ENCODE measurements at places on chromosomes 4 and X.

GRCh38 chrX:46782034-46782433 is 23.1 kb upstream of the SLC9A7 start:
- no peak for DNase-seq

GRCh38 chr4:56388306-56388705 is 1.0 kb upstream of the AASDH start:
- DNase-seq: no peak

DNA sequence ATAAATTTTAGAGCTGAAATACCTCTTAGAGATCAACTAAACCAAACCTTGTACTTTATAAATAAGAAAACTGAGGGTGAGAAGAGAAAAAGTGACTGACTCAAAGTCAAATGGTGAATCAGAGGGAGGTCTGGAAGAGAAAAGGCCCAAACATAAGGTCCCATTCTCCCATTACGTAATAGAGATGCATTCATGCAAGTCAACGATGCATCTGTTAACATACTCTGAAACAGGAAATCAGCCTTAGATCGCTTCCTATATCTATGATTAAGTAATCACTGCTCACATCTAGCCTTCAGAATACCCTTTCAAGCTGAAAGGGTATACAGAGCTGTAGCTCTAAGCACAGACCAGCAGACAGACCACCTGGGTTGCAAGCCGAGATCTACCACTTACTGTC is 6.5 kb downstream of the RNF150 start:
- DNase-seq: no peak

GRCh38 chr4:61886131-61886530 is 686.0 kb downstream of the ADGRL3 start:
- DNase-seq: no peak

GRCh38 chr4:75511841-75512240 is 2.4 kb downstream of the RCHY1 start:
- DNase-seq: no peak

DNA sequence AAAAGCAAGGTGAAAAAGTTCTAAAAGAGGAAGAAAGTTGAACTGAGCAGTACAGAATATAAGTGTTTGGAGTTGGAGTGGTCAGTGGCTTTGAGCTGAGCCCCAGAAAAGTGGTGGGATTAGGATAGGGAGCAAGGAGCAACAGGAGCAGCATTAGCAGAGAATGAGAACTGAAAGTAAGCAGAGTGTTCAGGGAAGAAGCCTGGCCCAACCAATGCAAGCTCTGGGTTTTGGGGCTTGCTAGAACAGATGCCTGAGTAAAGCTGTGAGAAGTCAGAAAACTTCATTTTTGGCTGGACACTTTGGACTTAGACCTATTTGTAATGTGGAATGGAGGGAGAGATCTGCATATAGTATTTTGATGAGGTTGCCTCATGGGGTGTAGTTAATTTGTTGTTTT is 17.8 kb downstream of the JADE1 start:
- DNase-seq: no peak

Data from stimulated activated CD4-positive, alpha-beta T cell treated with anti-CD3 and anti-CD28 coated beads, TNF-alpha, amount 100 ng/mL, for 4 hours (primary cell).